ENCODE measurements at places on chromosomes 2 and 18. TPM values are rescaled to one million over a fixed set of nuclear protein-coding genes. Genes with fewer than 3 reads are reported as not detected.

Gene TDRD15
- total RNA-seq: not detected

Gene KCNS3
- 0.18 TPM for total RNA-seq

Gene MYO5B
- not detected for total RNA-seq

Gene SPDYA
- total RNA-seq: under 0.01 TPM

Gene LCT
- total RNA-seq: not detected

Gene SFTPB
- under 0.01 TPM for total RNA-seq

Gene CGREF1
- total RNA-seq: 1.8 TPM

Gene ARHGAP25
- total RNA-seq: 9.4 TPM

Gene HMSD
- 0.86 TPM for total RNA-seq

Gene TBC1D8
- total RNA-seq: 7.5 TPM

Gene C2orf80
- not detected for total RNA-seq

Gene KIF5C
- total RNA-seq: 0.18 TPM

Gene NT5DC4
- not detected for total RNA-seq

Gene MC5R
- not detected for total RNA-seq

Gene CDH19
- not detected for total RNA-seq

Gene TANC1
- total RNA-seq: 13.6 TPM

Gene RPIA
- 2.0 TPM for total RNA-seq

Gene LRRC30
- not detected for total RNA-seq

Gene LONRF2
- total RNA-seq: 0.53 TPM

Gene AP1S3
- 2.3 TPM for total RNA-seq

Gene TUBA4B
- total RNA-seq: not detected
